ENCODE measurements at places on chromosomes 5 and 9.
A peak's percentile ranks its signal among the peaks of the same experiment; 100 is the strongest.

DNA sequence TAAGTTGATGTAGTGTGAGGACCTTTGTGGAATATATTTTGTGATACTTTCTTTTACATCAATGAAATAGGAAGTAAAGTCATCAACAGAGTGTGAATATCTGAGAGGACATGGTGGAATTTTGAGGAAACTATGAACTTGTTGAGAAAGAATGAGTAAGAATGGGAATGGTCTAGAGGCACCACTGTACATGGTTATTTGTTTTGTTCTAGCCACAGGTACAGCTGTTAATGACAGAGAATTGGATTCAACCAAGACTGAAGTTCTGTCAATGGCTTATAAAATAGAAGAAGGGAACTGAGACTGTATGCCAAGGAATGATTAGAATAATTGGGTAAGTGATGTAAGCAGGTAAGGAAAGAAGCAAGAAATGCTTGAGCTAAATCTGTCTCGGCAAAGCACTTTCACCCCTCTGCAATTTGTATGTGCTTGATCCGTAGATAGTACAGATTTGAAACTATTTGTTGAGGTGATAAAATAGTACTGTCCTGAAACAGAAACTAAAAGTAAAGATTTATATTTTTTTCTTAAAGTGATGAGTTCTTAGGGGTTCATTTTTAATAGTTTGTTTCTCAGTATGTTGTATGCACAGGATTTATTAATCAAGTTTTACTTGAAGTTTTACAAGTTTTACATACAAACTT lies 468.8 kb upstream of the SMC2 start:
- no peak for DNase-seq

DNA sequence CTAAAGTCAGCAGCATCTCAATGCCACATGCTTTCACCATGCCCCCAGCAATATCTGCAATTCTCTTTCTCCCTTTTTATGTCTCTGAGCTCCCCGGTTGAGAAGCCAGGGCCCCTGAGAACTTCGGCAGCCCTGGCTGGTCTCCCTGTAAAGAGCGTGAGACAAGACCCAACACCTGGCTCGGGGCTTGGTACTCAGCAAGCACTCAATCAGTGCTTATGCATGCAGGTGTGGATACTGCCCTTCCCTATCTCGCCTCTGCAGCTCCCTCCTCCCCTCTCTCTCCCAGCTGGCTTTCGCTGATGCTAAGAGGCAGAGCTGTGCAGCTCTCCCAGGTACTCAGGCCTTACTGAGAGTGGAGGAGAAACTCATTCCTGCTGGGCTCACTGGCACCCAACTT lies 41.7 kb upstream of the AKNA start:
- DNase-seq: no peak

DNA sequence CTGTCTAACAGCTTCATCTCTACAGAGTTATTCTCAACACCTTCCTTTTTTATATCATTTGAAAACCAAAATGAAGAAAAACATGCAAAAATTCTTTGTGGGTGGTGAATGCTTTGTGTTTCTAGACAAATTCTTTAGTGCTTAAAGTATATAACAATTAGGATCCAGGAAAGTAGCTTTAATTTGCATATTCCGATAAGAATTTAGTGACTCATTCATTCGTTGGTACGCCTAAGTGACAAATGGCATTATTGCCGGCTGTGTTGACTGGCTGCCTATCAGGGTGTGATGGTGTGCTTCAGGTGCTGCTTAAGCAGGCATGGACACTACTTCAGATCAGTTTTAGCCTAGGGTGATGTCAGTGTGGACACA lies 35.2 kb downstream of the LMNB1 start:
- DNase-seq: no peak

GRCh38 chr5:155004138-155004744 lies 9.3 kb upstream of the KIF4B start:
- DNase-seq: no peak

- DNase-seq: peak; percentile 19
Observed at GRCh38 chr5:154221371-154221896, 30.9 kb downstream of the GALNT10 start.

All from activated CD8-positive, alpha-beta memory T cell treated with anti-CD3 and anti-CD28 coated beads for 4 hours (primary cell).